ENCODE measurements at places on chromosomes 12 and 14. TPM values are rescaled to one million over a fixed set of nuclear protein-coding genes. Genes with fewer than 3 reads are reported as not detected.

Gene DDIT3
- 35.5 TPM for total RNA-seq

DNA sequence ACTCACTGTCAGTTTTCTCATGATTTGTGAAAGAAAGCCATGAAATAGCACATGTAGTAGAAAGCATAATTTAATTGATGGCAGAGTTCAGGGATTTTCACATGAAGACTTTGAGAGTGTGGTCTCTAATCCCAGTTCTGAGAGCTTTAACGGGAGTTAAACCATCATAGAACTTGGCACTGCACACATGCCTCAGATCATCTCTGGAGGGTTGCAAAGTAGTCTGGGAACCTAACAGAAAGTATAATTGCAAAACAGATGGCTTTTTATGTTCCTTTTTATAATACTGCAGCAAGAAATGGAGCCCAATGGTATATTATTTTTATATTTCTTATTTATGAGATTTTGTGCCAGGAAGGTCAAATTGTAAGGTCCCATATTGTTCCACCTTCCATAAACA is 77.9 kb downstream of the BHLHE41 start:
- H3K27ac ChIP-seq = no peak overlapping the region
- H3K36me3 ChIP-seq = no peaks in the 10 kb centered on the region
- peaks cover 40% of the 10 kb centered on the region for H3K4me1 ChIP-seq
- no peaks in the 10 kb centered on the region for H3K27me3 ChIP-seq

DNA sequence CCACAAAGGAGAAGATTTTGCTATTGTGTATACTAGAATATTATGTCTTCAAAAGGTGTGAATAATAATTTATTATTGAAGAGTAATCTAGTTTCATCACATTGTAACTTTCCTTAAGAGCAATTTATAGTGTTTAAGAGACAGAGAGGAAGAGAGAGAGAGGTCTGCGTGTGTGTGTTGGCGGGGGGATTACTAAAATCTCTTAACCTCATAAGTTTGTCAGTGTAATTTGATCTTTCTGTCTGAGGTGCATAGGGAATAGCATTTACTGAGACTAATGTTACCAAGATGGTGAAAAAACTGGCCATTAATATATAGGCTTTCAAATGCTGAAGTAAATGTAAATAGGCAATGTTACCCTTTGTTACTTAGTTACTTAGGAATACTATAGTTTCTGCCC is 48.2 kb upstream of the BTG1 start:
- no peak overlapping the region for H3K4me3 ChIP-seq
- H3K27ac ChIP-seq = no peak overlapping the region
- H3K36me3 ChIP-seq = no peaks in the 10 kb centered on the region
- no peak for DNase-seq
- no peaks in the 10 kb centered on the region for H3K27me3 ChIP-seq
- H3K4me1 ChIP-seq = no peaks in the 10 kb centered on the region

DNA sequence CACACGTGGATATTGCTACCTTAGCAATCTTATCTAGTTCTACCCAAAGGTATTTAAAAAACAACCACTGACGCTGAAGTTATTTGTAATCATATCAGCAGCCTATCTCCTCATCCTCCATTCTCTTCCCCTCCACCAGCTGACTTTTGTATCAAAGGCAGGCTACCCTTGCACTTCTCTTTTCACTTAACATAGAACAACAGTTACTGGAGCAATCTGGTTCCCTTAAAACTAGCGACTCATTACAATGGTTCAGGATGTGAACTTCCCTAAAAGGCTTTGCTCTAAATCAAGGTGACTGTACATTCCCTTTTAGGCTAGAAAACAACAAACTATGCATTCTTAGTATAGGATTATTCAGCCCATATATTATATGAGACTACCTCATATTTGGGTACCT is 404.7 kb downstream of the APAF1 start:
- H3K36me3 ChIP-seq = no peaks in the 10 kb centered on the region
- no peak overlapping the region for H3K27ac ChIP-seq
- H3K27me3 ChIP-seq = no peaks in the 10 kb centered on the region

- DNase-seq = no peak
- H3K27ac ChIP-seq = no peak within 1 kb of the TSS
- no peaks in the 10 kb centered on the region for H3K36me3 ChIP-seq
- H3K4me1 ChIP-seq = peaks cover 15% of the 10 kb centered on the region
- H3K27me3 ChIP-seq = peaks cover 22% of the 10 kb centered on the region
Observed at GRCh38 chr12:116881325-116881876, at the start of gene HRK. Gene HRK, minus strand, starts transcription at chr12:116881441. Its CDS starts 134 bp downstream, at chr12:116881307.
